ENCODE measurements at places on chromosomes 3 and 15. TPM values are rescaled to one million over a fixed set of nuclear protein-coding genes. Genes with fewer than 3 reads are reported as not detected.

The CNTN3 gene
- 0.58 TPM for total RNA-seq

The FAM227B gene
- 2.9 TPM for total RNA-seq

The CDCP1 gene
- 7.2 TPM for total RNA-seq

The CHRD gene
- total RNA-seq: 10.7 TPM

The CADPS gene
- under 0.01 TPM for total RNA-seq

The XCR1 gene
- total RNA-seq: not detected

The BFSP2 gene
- not detected for total RNA-seq

The KNSTRN gene
- 47.3 TPM for total RNA-seq

The GJD2 gene
- total RNA-seq: not detected

The ISG20 gene
- 1.1 TPM for total RNA-seq

The FBN1 gene
- 179 TPM for total RNA-seq

The ABI3BP gene
- 13.3 TPM for total RNA-seq

The CILP gene
- not detected for total RNA-seq

The AP3B2 gene
- total RNA-seq: not detected

The MST1 gene
- total RNA-seq: 3.7 TPM
